Femur (tissue), 1 donor: ENCODE measurements at places on chromosomes 1 and 21.

- peak; percentile 69 for DNase-seq
Observed at GRCh38 chr21:45534636-45535331, 7.5 kb downstream of the SLC19A1 start.

DNA sequence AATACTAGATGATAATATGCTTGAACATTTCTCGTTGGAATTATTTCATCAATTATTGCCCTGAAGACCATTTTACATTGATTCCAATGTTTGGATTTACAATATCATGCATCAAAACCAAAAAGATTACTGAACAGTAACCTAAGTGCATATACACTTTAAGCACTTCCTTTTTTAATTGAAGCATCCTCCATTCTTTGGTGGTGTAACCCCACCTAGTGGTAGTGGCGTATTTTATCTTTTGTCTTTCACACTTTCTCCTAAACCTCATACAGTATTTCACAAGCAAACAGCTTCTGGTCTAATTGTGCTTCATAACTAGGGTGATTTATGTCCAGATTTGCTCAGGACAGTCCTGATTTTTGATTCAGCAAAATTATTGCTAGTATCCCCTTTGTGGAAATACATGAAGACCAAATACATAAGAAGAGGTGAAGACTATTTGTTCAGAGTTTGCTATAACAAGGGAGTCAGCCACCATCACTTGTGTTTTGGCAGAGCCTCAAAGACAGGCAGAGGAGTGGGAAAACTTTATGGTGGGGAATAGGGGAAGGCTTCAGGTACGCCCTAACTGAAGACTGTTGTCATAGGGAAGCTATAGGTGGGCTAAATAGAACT, 3.4 kb upstream of the NVL start:
- no peak for DNase-seq

DNA sequence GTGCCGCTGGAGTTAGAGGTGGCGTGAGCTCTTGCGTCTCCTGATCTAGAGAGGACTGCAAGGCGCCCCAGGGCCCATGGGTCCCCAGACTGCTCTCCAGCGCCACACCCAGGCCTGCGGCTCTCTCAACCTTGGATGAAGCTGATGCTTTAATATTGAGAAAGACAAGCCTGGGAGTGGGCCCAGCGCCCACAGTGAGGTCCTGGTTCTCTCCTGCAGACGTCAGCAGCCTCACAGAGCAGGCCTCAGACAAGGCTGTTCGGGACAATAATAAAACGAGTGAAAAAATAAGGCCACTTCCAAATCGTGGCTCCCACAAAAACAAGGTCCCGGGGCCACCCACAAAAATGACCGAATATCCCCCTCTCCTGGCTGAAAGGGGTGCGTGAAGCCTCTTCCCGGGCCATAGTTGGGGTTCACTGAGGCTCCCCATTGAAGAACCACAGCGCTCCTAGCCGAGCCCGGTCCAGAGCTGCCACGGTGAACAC, 6.0 kb upstream of the DNMT3L start:
- DNase-seq, result no peak

GRCh38 chr1:93842750-93843500, 36.1 kb downstream of the DNTTIP2 start:
- DNase-seq, result no peak

GRCh38 chr1:154968731-154969130, 1.8 kb downstream of the SHC1 start:
- no peak for DNase-seq

- no peak for DNase-seq
Observed at GRCh38 chr1:221099747-221100595, 220.7 kb downstream of the HLX start.

GRCh38 chr1:197042676-197043341, 24.3 kb downstream of the F13B start:
- DNase-seq, result no peak

DNA sequence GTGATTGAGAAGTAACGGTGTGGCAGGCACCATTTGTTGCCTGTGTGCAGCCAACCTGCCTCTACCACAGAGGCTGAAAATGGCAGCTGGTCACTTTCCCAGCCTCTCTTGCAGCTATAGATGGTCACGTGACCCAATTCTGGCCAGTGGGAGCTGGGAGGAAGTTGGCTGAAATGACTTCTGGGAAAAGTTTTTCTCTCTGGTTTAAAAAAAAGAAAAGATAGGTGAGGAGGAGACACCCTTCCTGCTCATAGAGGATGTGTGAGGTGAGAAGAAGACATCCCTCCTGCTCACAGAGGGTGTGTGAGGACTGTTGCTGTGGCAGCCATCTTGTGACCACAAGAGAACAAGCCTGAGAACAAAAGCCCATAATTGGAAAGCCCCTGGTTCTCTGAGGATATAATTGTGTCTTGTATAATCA, 122.8 kb downstream of the SYF2 start:
- DNase-seq, result no peak

DNA sequence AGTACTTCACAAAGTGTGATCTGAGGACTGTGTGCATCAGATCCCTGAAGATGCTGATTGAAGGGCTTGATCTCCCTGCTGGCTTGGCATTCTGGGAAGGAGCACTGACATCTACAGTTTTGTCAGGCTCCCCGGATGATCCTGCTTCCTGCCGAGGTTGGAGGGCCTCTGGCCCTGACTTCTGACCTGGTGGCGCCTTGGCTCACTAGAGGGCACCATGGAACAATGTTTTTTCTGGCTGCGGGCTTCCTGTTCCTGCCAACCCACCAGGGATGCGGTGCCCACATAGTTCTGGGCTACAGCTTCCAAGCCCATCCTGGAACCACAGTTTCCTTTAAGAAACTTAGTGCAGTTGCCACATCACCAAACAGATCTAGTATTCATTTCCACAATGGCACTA, 38.8 kb upstream of the RASAL2 start:
- peak; percentile 53 for DNase-seq

DNA sequence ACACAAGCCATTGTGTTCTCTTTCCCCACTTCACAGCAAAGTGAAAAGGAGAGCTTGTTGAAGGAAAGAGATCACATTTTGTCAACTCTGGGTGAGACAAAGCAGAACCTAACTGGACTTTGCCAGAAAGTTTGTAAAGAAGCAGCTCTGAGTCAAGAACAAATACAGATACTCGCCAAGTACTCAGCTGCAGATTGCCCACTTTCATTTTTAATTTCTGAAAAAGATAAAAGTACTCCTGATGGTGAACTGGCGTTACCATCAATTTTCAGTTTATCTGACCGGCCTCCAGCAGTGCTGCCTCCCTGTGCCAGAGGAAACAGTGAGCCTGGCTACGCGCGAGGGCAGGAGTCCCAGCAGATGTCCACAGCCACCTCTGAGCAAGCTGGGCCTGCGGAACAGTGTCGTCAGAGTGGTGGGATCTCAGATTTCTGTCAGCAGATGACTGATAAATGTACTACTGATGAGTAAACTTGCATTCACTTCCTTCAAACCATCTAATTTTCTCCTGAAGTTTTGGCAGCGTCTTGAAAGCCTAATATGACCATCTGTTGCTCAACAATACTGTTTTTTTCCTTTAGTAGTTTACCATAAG, 43.7 kb downstream of the BACH1 start:
- peak; percentile 50 for DNase-seq

- peak; percentile 76 for DNase-seq
Observed at GRCh38 chr1:99766378-99766800, at the start of gene FRRS1. TSS of gene FRRS1 (minus strand) at chr1:99766635. CDS start at chr1:99748768, 17,867 bp downstream.

DNA sequence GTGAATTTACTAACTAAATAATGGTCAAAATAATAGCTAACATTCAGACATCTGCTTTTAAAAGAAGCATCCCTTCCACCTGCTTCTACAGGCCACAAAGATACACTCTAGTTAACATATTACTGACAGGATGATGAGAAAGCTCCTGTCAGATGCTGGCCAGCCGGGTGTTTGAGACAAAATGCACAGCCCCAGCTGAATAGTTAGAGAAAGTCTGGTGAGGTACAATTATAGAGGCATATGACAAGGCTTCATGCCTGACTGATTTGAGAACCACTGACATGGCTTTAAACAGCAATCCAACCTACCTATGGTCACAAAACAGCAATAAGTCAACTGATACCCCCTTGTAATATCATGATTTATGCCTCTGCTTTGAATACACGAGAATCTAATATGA, 137.0 kb downstream of the DENND1B start:
- no peak for DNase-seq

DNA sequence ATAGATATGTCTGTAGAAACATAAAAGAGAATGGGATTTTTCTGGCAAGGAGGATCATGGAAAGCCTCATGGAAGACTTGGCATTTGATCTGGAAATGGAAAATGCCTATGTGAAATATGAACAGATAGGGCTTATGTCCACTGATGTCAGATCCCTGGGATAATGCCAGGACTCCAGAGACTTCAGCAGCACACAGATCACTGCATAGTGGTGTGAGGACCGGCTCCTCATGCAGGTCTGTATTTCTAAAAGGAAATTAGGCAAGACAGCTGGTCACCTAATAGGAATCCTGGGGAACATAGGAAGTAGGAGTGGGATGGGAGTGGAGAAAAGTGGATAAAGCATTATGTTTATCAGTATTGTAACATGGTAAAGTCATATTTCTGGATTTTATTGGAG, 56.8 kb upstream of the IPO9 start:
- no peak for DNase-seq

DNA sequence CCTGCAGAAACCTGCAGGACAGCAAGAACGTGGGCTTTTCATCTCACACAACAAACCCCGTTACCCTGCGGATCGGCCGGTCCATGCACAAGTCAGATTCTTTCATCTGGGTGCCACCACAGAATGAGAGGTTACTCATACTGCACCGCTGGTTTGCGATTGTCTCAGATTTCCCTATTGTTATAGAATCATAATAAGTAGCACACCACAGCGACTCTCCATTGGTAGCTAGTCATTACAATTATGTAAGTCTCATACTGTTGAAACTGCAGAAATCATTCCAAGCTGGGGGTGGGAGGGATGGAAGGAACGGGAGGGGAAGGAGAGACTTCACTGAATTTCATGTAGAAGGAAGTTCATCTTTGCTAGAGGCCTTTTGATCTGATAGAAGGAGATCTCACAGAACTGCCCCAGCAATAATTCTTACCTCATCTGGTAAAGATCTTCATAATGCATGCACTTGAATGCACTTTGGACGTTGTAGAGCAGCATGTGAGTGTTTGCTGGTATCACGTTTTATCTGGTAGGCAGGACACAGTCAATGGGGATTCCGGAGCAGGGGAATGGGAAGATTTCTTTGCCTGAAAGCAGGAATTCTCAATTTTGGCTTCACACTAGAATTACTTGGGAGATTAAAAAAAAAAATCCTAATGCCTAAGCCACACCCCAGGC, 221.1 kb downstream of the KIF26B start:
- DNase-seq, result no peak

- DNase-seq, result peak; percentile 30
Observed at GRCh38 chr21:25080141-25080540, 527.1 kb downstream of the MRPL39 start.

- DNase-seq, result no peak
Observed at GRCh38 chr1:164675342-164675904, 116.4 kb downstream of the PBX1 start.

DNA sequence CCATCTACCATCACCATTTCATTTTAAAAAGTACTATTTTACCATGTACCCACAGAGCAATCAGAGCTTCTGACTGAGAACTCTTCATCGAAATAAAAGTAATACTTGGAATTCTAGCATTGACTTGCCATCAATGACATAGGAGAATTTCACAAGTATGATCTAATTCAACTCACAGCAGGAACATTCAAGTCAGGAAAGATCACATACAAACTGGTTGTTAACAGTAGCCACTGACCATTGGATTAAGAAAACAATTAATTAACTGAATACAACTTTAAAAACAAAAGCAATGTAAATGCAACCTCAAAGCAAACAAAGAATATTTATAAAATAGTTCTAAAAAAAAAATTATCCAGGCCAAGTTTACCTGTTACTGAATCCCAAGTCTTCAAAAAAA, 18.8 kb downstream of the RNF115 start:
- DNase-seq, result no peak

- no peak for DNase-seq
Observed at GRCh38 chr1:201816309-201816854, 12.6 kb upstream of the IPO9 start.

- DNase-seq, result no peak
Observed at GRCh38 chr1:230891413-230891812, 23.1 kb upstream of the C1orf198 start.

DNA sequence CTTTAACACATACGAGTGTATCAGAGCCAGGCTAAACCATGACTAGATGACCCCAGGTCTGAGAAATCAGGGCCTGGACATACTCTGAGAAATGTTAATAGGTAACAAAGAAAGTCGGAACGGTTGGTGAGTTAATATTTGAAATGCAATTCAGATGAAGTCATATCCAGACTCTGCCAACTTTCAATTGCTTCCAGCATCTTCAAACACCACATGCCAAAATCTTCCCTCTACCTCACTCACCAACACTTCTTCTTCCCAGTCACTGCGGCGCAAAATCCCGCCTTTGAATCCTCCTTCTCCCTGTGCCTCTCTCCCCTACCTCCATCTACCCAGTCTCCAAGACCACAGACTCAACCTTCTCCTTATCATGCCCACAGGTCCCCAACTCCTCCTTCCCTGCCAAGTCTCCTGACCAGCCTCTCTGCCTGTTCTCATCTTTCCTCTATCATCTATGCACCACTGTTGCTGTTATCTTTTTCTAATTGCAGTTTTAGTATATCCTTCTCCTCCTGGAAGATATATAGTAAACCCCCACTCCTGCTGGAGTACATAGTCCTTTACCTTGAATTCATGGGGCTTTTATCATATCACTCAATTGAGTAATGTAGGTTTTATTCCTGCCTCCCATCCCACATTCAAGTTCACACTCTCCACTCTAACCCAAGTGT, 41.3 kb downstream of the ZBTB18 start:
- no peak for DNase-seq

DNA sequence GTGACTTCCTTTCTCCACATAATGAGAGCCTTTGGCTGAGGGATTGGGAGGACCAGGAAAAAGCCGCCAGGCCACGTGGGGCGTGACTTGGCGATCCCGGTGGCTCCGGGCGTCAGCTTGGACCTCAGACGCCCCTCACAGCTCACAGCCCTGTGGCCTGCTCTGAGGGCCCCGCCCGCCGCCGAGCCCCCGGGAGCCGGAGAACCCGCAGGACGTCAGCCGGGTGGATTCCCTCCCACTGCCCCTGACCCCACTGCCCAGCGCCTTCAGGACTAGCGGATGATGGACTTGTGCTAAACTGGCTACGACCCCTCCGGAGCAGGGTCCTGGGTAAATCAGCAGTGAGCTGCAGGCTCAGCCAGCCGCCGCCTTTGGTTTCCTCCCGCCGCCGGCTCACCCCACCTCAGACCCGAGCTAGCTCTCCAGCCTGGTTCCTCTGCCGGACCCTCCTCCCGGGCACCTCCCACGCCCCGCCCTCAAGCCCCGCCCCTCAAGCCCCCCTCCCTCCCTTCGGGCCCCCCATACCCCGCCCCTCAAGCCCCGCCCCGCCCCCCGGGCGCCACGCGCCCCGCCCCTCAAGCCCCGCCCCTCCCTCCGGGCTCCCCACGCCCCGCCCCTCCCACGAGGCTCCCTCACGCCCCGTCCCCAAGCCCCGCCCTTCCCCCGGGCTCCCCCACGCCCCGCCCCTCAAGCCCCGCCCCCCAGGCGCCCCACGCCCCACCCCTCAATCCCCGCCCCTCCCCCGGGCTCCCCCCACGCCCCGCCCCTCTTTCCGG, 10.0 kb upstream of the FAAP20 start:
- DNase-seq, result peak; percentile 96

GRCh38 chr1:98700228-98700627, 38.7 kb downstream of the SNX7 start:
- DNase-seq, result no peak
